ENCODE measurements at places on chromosomes 11 and 22. TPM values are rescaled to one million over a fixed set of nuclear protein-coding genes. Genes with fewer than 3 reads are reported as not detected.

C11orf91 gene
- total RNA-seq: 0.32 TPM

PGA5 gene
- total RNA-seq: not detected

APOBEC3F gene
- total RNA-seq: 28.3 TPM

MS4A12 gene
- not detected for total RNA-seq

Measured in T-helper 2 cell treated with Interferon-gamma antibody and Interleukin-4, amounts not matched to agents 100 ng/mL and 5 ng/mL, for 36 hours (primary cell).